ENCODE measurements at places on chromosomes 6 and 20.

GRCh38 chr6:43946641-43947363 lies 176.8 kb downstream of the VEGFA start:
- no peak for DNase-seq

DNA sequence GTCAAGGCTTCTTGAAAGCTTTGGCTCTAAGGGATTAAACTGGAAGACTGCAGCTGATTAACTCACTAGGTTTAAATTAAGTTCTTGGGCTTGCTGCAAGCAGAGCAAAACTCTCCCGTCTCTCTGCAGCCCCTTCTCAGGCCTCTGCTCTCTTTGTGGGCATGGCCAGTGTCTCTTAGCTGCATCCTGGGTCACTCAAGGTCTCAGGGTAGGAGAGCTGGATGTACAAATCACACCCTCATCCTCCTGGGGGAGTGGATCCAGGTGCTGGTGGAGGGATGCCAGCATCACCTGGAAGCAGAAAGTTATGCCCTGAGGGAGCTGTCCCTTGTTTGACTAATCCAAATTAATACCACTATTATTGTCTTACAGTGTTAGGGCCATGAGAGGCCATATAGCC lies 35.8 kb downstream of the GCM1 start:
- no peak for DNase-seq

DNA sequence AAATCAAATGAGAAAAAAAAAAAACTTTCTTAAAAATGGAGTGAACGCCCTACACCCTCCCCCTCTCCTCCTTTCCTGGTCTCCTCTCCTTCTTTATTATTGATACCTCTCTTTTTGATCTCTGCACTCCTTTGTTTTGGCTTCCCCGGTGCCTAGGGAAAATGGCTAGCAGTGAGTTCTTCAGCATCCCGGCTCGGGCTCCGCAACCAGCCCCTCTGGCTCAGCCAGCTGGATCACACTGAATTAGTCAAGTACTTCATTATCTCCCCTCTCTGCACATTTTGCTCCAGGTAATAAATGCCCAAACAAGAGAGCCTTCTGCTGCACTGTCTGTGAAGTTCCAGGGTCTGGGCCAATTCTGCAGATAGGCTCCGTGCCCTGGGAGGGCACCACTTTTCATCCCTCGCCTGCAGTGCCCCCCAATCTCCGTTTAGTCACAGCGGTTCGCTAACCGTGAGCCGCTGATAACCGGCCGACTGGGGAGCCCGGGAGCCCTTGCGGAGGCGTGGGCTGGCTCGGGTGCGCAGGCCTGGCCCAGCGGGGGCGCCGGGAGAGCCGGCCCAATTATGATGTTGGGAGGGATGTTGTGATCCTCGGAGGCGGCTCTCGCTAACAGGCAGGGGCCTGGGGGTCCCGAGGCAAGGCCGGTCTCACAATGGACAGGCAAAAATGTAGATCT lies 301.9 kb downstream of the TFAP2A start:
- DNase-seq = no peak

DNA sequence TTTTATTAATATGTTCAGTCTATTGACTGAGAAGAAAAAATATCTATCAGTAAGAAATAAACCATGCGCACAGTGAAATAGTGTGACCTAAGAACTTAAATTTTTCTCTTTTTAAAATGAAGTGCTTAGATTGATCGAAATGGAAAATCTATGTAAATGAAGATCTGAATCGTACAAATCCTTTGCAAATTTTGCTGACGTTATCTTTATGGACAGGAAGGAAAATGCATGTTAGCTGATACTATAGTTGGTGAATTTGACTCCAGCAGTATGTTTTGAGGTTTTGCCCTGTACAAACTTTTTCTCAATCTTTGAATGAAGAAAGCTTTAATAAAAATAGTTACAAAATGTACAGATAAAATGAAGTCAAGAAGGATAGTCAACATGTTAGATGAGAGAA lies 82.9 kb downstream of the NRN1 start:
- no peak for DNase-seq

DNA sequence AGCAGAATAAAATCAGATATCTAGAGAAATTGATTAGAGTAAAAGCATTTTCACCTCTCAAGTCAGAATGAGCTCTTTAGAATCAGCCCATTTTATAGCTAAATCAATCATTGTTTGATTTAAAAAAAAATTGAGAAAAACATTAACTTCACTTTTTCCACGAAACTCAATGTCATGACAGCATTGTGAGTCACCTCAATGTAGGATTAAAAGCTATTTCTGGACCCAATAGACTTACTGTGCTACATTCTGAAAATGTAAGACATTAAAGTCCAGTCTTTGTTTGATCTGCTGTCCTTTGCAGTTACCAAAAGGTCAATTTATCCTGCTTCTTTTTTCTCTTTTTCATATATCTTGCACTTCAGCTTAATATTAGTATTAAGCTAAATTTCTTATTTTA lies 519.4 kb upstream of the ZNF337 start:
- DNase-seq = no peak

- no peak for DNase-seq
Observed at GRCh38 chr6:114344246-114344970, 1.6 kb upstream of the HS3ST5 start.

- DNase-seq = no peak
Observed at GRCh38 chr20:47479093-47479492, 22.6 kb upstream of the NCOA3 start.

GRCh38 chr6:145489583-145489982 lies 245.7 kb downstream of the EPM2A start:
- no peak for DNase-seq

GRCh38 chr6:130203370-130203769 lies 19.4 kb downstream of the SAMD3 start:
- DNase-seq = no peak

- DNase-seq = no peak
Observed at GRCh38 chr20:57683881-57684807, 25.7 kb downstream of the PMEPA1 start.

GRCh38 chr20:64091770-64092169 lies 7.6 kb upstream of the LKAAEAR1 start:
- no peak for DNase-seq

DNA sequence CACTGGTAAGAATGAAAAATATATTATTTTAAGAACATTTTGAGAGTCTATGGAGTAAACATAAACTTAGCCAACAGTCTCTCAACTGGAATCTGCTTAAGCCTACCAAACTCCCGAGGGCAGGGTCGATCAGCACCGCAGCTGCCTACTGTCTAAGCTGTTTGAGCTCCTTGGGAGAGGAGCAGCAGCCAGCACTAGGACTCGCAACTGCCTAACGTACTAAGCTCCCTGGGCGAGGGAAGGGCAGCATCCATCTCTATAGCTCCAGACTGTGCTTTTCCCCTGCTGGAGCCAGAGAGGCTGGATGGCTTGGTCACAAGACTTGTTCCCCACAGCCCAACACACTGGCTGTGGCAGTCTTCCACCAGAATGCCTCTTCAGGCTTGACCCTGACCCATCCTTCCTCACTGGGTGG lies 96.4 kb downstream of the MOXD1 start:
- no peak for DNase-seq

DNA sequence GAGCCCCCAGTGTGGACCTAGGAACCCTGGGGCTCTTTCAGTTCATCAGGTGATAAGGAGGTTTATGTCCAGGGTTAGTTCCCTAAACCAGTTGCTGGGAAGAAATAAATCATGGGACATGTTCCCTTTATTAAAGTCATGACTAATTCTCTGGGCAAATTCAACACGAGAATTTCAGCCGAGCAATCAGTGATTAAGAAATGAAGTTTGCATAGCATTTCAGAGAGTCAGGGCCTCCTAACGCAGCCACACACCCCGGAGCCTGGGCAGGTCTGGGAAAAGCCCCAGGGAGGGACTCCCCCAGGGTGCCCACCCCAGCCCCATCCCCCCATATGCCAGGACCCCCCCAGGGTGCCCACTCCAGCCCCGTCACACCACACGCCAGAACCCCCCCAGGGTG lies 20.1 kb downstream of the SLCO4A1 start:
- DNase-seq = no peak

- no peak for DNase-seq
Observed at GRCh38 chr20:10412591-10413408, 21.2 kb downstream of the MKKS start.

DNA sequence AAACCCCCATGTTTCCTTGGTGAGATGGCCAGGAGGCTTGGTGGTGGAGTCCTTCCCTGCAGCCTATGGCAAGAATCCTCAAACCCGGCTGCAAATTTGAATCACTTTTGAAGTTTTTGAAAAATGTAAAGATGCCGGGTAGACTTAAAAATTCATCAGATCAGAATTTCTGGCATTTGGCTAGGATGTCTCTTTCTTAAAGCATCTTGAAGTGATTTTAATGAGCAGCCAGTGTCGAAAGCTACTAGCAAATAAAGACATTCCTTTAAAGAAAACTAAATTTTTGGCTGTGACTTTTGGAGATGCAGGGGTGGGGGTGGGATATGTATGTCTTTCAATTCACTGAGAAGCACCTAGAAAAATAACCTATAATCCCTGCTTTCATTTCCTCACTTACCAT lies 25.6 kb upstream of the NOX3 start:
- no peak for DNase-seq
